Left renal cortex interstitium (tissue), 4 donors: ENCODE measurements at places on chromosomes 1 and 21. TPM values are rescaled to one million over a fixed set of nuclear protein-coding genes. Genes with fewer than 3 reads are reported as not detected.

ANGPTL3 gene
- polyA plus RNA-seq: 8.3 TPM

NSUN4 gene
- 30.7 TPM for polyA plus RNA-seq

DNA sequence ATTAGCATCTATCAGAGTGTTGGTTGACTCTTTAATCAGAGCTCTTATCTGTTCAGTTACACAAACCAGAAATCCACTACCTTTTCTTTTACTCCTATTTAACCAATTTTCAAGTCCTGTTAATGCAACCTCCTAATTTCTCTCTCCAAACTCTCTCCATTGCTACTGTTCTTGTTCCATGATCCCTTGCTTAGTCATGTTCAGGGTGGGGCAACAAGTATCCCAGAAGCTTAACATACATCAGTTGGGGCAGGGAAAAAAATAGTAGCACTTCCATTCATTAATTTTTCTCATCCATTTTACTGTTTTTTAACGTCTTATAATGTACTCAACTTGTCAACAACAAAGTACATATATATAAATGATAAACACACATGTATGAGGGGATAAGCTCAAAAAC, 111.2 kb upstream of the LBR start:
- DNase-seq: no peak

TMEM240 gene
- 7.7 TPM for polyA plus RNA-seq

GJA9 gene
- 0.74 TPM for polyA plus RNA-seq

DNA sequence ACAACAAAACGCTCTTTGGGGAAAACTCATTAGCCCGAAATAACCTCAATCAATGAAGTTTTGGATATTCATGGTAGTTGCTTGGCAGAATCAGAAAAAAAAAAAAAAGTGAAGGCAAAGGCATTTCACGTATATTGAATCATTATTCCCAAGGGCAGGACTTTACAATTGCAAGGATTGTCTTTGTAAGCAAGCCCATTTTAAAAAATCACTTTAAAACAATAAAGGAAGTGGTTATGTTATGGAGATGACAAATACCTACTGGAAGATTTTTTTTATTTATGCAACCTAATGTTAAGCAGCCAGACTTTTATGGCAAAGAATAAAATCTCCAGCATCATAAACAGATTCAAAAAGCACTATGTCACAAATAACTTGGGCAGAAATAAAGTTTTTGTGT, 9.3 kb downstream of the GJB4 start:
- DNase-seq: no peak
